ENCODE measurements at places on chromosomes 1 and 21.

- DNase-seq = no peak
Measured at GRCh38 chr1:234970401-234970730, 158.3 kb downstream of the TOMM20 start.

GRCh38 chr1:11198257-11198656 is 9.1 kb downstream of the ANGPTL7 start:
- no peak for DNase-seq

GRCh38 chr1:182359645-182360044 is 31.9 kb downstream of the GLUL start:
- no peak for DNase-seq

- DNase-seq = peak; percentile 78
Measured at GRCh38 chr21:31604591-31605190, 54.8 kb upstream of the SOD1 start.

GRCh38 chr1:115555446-115555845 is 86.3 kb upstream of the VANGL1 start:
- DNase-seq = no peak

- no peak for DNase-seq
Measured at GRCh38 chr1:154481053-154481452, 21.0 kb upstream of the TDRD10 start.

DNA sequence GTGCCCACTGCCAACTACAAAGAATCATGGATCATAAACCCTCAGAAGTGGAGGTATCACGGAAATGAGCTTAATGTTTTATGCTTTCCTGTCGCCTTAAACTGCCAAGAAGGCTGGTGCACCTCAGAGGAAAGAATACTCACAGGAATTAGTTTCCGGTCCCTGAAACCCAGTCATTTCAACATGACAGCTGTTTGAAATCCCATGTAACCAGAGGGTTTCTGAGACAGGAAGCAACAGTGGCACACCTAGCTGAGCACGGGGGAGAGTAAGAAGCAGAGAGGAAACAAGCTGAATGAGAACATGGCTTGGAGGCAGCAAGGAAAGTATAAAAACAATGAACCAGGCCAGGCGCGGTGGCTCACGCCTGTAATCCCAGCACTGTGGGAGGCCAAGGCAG is 3.9 kb downstream of the JAK1 start:
- peak; percentile 8 for DNase-seq

- DNase-seq = no peak
Measured at GRCh38 chr1:5513846-5514526, 478.2 kb downstream of the NPHP4 start.

DNA sequence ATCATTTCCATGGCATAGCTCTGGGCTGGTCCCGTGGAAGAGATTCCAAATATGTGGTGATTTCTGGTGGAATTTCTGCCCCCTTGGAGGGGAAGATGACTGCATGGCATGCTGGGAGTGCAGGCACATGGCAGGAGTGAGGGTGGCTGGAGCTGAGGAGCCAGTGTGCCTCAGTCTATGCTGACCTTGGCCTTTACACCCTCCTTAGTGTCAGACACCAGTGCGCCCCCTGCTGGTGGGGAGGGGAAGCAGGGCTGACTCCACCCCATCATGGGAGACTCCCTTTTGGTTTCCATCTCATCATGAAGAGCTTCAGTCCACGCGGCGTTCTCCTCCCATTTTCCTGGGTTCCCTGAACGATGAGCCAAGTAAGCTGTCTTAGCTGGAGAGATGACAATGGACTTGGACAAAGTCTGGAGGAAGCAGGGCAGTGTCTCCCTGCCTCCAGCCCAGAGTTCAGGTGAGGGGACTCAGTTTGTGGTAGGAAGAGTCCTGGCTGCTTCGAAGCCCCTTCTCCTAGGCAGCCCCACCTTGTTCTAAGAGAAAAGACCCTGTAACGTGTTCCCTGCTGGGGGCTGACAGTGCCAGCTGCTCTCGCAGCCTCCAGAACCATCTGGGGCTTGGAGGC is 10.3 kb downstream of the ALX3 start:
- DNase-seq = peak; percentile 81

GRCh38 chr1:54156986-54157385 is 4.2 kb upstream of the CDCP2 start:
- no peak for DNase-seq

DNA sequence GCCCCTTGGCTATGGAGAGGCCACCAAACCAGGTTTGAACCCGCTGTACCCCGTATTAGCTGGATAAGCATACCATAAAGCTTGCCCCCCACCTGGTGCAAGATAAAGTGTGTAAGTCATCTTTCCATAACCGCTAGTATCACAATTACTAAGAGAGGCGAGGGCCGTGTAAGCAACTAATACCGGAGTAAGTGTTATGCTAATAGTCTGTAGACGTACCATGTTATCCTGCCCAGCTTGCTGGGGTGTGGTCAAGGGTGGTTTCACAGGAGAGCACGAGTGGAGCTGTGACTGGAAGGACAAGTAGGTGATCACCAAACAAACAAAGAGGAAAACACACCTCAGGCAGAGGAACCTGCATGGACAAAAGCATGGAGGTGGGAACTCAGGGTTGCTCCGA is 3.6 kb upstream of the TNFRSF1B start:
- no peak for DNase-seq

DNA sequence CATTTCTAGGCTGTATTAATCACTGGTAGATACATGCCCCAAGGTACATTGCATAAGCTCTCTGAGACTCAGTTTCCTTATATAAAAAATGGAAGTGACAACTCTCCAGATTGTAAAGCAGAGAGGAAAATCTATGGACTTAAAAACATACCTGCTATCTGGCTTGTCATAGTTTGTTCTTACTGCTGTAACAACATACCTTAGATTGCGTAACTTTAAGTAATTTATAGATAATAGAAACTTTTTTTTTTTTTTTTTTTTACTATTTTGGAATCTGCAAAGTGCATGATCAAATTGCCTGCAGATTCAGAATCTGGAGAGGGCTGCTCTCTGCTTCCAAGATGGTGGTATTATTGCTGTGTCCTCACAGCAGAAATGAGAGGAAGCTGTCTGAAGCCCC is 827.7 kb upstream of the BRINP3 start:
- no peak for DNase-seq

DNA sequence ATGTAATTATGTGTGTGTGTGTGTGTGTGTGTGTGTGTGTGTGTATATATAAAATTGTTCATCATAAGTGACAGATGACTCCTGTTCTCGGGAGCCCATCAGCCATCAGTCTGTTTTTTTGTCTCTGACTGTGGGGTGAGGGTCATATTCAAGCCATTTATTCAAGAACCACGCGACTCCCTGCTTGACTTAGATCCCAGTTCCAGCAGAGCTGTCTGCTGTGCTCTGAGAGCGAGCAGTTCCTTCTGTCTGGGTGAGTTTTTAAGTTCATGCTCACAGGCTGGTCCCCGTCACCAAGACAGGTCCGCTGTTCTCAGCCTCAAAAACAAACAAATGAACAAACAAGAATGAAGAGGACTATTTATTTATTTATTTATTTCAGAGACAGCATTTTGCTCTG is 18.3 kb upstream of the NPPB start:
- no peak for DNase-seq

DNA sequence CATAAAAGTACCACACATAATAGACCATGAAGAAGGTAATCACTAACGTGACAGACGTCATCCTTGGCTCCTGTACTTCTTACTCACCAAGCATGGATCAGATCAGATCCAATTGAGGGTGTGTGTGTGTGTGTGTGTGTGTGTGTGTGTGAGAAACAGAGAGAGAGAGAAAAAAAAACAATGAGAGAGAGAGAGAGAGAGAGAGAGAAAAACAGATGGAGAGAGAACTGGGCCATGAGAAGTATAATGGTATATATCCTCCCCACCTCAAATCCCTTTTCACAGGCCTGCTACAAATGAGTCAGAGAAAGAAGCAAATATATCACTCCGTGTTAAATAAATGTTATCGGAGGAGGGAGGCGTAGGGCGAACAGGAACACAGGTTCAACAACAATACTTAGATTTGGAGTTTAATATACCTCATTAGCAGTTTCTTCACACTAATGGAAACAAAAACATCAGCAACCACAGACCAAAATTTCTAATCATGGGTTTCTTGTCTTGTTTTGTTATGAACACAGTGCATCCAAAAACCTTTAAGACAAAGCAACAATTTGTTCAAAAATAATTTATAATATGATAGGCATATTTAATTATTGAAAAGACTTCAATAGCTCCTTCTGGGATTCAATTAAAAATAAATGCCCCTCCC is 45.3 kb downstream of the TIAM1 start:
- DNase-seq = no peak

DNA sequence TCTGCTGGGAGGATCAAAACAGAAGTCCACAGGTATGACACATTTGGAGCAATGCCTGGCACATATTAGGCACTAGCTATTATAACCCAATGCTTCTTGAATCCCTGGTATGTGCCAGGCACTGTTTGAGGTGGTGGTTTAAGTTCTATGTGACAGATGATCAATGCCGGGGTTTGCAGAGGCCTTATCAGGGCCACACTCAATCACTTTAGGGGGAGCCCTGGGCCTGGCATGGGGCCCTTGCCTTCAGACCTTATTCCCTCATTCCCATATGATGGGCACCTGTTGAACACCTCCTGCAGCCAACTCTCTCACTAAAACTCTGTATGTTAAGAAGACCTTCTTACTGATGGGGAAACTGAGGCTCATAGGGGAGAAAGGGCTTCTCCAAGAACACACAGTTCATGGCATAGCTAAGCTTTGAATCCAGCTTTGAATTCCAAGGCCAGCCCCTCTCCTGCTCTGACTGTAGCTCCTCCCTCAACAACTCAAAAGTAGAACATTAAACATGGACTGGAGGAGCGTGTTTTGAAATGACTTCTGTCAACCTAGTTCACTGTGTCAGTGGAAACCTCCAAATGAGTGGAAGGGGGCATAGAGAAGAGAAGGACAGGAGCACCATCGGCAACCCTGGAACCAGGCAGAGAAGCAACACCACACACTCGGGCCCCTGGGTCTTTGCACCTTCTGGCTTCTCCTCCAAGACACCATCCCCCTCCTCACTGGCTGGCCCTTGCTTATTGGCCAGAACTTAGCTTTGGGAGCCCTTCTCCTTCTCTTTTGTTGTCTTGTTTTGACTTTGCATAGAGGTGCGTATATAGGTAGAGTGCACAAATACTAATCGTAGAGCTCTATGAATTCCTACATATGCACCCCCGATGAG is 6.6 kb upstream of the IFFO2 start:
- no peak for DNase-seq

GRCh38 chr1:204513117-204513716 is 3.0 kb upstream of the MDM4 start:
- peak; percentile 28 for DNase-seq

- DNase-seq = no peak
Measured at GRCh38 chr1:159751031-159751430, 29.7 kb upstream of the DUSP23 start.

DNA sequence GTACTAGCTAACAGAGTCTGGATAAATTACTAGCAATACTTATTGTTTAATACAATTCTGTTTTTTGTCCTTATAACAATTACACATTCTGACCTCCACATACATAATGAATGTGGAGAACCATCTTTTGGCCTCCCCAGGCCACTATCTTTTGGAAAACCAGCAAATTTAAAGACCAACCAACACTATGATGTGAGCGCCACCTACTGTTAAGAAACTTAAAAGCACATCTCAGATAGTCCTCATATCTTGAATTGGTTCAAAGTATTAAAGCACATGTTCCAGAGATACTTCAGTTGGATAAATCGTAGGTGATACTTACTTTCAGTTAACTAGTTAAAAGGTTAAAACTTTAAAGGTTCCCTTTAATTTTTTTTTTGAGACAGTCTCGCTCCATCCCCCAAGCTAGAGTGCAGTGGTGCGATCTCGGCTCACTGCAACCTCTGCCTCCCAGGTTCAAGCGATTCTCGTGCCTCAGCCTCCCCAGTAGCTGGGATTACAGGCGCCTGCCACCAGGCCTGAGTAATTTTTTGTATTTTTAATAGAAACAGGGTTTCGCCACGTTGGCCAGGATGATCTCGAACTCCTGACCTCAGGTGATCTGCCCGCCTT is 29.3 kb upstream of the USP1 start:
- DNase-seq = no peak

DNA sequence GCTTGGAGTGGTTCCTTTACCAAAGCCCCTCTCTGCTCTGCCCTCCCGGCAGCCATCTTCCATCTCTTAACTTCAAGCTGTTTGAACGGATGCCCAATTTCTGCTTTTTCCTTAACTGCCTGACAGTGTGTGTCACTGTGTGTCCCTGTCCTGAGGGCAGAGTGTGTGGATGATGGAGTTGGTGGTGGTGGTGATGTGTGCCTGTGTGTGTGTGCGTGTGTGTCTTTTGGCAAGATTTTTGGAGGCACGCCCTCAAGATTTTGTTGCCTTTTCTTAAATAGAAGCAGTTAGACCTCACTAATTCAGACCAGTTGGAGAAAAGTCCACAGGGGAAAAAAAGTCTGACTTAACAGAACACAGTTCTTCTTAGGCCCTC is 30.3 kb downstream of the SERTAD4 start:
- DNase-seq = no peak

DNA sequence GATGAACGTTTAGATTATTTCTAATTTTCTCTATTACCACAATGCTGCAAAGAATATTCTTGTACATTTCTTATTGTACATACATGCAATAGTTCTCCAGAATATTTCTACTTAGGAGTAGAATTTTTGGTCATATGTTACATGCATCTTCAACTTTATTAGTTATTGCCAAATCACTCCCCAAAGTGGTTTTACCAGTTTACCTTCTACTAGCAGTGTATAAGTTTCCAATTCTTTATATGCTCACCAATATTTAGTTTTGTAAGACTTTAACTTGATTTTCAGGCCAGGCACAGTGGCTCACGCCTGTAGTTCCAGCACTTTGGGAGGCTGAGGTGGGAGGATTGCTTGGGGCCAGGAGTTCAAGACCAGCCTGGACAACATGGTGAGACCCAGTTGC is 55.4 kb downstream of the SNRPE start:
- DNase-seq = no peak

DNA sequence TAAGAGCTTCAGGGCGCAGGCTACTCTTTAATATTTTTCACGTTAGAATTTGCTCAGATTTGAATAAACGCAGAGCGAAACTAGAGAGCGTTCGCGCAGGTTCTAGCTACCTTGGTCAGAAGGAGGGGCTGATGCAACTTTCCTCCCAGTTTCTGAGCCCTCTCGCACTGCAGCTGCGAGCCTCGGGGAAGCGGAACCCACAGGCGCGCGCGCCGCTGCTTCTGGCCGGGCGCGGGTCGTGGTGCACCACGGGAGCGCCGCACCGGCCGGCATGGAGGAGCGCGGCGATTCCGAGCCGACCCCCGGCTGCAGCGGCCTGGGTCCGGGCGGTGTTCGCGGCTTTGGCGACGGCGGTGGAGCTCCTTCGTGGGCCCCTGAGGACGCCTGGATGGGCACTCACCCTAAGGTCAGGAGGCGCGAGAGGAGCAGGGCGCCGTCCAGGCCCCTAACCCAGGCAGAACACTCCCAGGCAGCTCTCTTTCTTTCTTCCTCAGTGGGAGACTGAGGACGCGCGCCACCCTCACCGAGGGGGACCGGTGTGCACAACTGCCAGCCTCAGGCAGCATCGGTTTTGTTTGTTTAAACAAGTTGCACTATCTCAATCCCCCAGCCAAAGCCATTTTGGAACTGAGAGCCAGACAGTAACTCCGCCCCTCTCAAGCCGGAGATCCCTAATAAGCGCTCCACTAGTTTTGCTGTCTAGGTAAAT is at the start of gene TSEN15:
TSS of gene TSEN15 (plus strand) at position 246 of the 709 bp plus-strand sequence. CDS start at position 272, 26 bp downstream.
- DNase-seq = peak; percentile 81

GRCh38 chr1:165463978-165464377 is 19.1 kb upstream of the RXRG start:
- DNase-seq = no peak

Data from stimulated activated CD4-positive, alpha-beta T cell treated with anti-CD3 and anti-CD28 coated beads, Interleukin-4, amount 100 ng/mL, for 1 hour (primary cell).